ENCODE measurements at places on chromosomes 1 and 21.
A peak's percentile ranks its signal among the peaks of the same experiment; 100 is the strongest.

DNA sequence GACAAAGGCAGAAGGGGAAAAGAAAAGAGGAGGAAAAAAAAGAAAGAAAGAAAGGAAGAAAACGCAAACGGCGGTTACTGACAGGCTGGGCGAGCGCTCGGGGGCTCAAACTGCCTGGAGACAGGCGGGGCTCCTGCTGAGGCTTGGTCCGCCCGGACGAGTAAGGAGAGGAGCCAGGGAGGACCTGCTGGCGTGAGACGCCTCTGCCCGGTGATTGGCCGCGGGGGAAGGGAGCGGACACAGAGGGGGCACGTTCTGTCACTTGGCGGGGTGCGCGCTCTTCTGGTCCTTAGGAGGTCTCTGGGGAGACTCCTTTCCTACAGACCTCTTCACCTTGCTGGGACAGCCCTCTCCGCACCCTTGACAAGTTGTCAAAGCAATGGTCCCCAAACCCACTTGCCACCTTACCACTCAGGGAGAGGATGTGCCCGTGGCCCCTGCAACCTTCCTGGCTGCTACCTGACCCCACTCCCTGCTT, 791 bp upstream of the PIK3R3 start:
- DNase-seq = no peak

DNA sequence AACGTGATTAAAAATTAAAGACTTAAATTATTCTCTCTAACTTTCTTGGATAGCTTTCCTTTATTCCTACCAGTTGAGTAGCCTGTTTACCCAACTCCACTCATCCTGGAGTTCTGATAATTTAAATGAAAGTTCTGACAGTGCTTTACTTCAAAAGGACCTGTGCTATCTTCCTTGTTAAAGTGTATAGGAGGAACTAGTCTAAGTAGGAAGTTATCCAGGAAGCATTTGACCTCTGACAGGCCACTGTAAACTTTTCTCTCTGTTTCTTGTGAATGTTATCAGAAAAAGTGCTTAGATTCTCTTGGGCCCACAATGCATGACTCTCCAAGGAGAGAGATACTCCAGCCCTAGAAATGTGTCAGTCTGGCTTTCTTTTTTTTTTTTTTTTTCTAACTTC, 9.2 kb downstream of the UAP1 start:
- no peak for DNase-seq

- no peak for DNase-seq
Measured at GRCh38 chr1:160552425-160552824, 26.9 kb downstream of the CD84 start.

DNA sequence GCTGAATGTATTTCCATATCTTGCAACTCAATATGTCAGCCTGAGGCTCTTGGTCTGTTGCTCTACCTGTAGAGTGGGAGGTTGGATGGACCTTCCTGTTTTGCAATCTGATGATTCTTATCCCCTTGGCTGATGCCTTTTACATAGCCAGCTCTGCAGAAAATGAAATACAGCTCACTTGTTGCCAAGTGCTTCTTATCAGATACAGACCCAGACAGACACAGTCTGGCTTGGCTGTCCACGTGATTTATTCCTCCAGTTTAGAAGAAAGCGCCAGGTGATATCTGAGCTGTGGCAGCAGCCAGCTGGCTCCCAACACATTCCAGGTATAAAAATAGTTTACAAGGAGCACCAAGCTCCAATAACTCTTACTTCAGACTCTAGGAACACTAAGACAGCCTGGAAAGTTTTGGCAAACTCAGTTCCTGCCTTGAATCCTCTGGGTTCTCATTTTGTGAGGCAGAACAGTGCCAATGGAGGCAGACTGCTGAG, 479.2 kb upstream of the USP24 start:
- DNase-seq = peak; percentile 88

- DNase-seq = no peak
Measured at GRCh38 chr1:1596493-1597274, 3.3 kb downstream of the FNDC10 start.

GRCh38 chr1:91744953-91745639, 140.9 kb downstream of the TGFBR3 start:
- DNase-seq = no peak

DNA sequence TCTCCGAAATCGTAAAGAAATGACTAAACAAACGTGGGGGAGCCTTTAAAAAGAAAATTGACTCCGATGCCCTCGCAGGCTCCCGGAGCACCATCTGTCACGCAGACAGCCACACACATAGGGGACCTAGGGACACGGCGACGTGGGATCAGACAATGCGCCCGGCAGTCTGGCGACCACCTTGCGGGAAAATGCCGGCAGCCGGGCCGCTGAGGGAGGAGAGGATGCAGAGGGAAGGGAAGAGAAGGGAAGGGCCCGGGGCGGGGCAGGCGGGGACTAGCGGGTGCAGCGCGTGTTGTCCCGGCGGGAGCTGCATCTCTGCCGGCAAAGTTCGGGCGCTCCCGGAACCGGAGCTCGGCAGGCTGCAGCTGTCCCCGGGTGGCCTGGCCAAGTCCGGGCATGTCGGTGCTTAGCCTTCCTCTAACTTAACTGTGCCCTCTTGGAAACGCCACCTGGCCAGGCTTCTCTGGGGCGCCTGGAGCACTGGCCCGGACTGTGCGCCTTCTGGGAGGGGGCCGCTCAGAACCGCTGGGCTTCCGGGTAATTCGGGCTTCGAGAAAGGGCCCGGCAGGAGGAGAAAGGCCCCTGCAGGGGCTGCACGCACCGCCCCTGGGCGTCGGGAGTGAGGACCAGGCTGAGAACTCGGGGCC, 1.8 kb downstream of the NHLH2 start:
- DNase-seq = peak; percentile 68

GRCh38 chr1:52055066-52055865, at the start of gene TXNDC12:
Gene TXNDC12 (minus strand): TSS chr1:52055191. CDS start chr1:52055096, 95 bp downstream.
- peak; percentile 97 for DNase-seq

DNA sequence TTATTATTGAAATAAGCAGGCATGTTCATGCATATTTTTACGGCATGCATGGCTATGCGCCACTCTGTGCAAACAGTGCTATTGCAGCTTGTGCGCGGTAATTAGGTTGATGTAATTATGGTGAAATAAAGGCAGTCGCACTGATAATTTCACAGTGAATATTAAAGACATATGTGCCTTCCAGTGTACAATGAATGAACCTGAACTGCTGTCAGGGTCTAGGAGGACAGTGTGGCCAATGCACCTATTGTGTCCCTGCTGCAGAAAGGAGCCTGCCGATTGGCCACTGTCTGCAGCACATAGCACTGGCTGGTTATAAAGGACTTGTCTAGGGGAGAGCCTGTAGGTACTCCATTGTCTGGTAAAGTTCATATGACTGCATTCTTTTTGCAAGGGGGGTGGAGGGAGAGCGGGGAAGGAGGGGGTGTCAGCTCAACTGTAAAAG, 340.4 kb downstream of the USP25 start:
- peak; percentile 96 for DNase-seq

DNA sequence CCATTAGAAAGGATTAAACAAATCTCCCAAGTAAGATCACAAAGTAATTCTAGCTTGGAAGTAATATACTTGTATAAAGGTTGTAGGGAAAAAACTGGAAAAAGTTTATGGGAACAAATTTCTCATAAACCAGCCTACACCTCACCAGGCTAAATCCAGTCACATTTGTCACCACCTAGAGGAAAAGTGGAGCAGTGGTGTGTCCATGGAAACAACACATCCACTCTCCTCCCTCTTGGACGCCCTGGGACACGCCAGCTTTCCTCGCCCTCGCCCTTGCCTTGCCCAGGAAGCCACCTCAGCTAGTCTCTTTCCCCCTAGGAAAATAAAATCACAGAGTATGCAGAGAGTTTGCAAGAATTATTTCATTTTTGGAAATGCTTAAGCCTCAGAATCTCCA, 2.2 kb downstream of the PALMD start:
- DNase-seq = peak; percentile 33

DNA sequence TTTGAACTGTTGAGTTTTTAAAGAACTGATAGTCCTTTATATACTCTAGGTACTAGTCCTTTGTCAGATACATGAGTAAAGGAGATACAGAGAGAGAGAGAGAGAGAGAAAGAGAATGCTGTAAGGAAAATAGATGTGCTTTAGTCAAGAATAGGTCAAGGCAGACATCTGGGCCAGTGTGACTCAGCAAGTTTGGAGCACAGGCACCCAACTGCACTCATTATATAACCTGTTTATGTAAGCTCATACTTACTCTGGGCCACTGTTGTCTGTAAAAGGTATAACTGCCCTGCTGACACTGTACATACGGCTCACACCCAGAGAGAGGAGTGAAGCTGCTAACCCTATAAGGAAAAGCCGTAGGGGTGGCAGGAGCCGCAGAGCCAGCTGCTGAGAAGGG, 32.2 kb upstream of the AKT3 start:
- no peak for DNase-seq

DNA sequence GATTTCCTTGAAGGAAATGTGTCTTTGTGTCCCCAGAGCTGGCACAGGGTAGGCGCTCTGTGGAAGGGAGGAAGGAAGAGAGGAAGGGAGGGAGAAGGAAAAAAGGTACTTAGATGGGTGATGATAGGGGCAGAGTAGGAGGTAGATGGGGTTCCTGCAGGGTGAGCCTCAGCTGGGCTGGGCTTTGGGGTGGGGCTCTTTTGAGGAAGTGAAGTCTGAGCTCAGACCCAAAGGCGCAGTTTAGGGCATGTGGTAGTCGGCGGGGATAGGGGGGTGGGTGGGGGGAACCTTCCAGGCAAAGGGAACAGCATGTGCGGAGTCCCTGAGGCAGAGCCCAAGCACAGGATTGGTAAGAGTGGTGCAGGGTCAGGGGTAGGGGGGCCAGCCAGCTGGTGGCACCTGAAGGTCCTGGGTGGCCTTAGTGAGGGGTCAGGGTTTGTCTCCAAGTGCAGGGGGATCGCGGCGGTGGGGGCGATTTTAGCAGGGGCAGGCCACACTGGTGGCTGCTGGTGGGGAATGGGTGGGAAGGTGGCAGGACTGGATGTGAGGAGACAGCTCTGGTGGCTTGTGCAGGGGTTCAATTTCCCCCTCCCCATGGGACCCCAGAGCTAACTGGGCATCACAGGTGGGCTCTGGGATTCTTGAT, 8.4 kb upstream of the HTR6 start:
- no peak for DNase-seq

DNA sequence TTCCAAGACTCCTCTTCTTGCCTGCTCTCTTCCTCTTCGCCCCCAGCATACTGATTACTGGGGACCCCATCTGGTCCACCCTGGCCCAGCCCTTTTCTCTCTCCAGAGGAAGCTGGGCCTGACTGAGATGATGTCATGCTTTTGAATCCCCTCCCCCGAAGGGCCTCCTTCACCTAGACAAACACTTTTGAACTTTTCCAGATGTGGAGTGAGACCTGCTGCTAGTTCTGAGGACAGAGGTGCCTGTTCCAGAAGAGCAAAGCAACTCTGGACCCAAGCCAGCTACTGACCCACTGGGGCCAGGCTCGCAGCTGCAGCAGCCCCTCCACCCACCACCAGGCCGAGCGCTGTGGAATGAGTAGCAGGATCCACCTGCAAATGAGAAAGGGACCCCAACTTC, 8.4 kb downstream of the CD34 start:
- no peak for DNase-seq

DNA sequence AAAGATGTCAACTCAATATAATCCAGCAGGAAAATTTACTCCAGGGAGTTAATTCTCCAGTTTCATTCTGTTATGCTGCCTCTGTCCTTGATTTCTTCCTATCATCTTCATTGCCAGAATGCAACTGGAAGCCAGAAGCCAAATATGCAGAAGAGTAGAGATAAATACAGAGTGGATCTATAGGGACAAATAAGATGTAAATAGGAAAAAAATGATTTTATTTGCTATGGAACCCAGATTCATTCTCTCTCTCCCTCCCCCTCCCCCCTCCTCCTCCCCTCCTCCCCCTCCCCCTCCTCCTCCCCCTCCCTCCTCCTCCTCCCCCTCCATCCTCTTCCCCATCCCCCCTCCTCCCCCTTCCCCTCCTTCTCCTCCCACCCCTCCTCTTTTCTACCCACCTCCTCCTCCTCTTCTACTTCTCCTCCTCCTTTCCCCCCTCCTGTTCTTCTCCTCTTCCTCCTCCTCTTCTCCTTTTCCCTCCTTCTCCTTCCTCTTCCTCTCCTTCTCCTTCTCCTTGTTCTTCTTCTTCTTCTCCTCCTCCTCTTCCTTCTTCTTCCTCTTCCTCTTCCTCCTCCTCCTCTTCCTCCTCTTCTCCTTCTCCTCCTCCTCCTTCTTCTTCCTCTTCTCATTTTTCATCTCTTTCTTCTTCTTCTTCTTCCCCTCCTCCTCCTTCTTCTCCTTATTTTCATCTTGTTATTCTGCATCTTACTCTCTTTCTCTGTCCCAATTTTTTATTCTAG, 306.4 kb downstream of the NUF2 start:
- DNase-seq = no peak

DNA sequence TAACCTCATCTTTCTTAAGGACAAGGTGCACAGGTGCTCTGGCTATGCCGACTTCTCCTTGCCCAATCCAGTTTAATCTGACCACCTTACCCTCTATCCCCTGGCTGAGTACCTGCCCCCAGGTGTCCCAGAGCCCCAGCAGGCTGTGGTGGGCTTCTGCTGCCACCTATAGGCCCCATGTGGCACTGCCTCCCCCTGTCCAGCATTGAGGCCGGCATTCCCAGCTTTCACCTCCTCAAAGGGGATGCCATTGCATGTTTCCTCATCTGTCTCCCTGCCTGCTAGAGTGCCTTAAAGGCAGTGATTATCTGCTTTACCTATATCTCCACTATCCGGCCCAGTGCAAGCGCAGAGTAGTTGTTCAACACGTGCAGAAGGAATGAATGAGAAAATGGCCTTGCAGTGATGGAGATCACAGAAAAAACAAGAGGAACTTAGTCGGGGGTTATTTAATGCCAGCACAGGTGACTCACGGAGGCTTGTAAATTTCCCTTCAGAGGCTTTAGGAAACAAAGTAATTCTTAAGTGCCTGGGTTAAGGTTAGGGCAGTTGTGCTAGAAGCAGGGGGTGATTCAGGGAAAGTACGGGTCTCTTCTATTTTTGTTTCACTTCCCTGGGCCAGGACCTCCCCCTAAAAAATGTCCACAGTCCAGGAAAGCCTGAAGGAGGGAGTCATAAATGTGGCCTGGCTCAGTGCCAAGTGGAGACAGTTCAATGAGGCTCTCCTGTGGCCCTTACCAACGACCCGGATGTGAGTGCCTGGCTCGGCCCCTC, 131.8 kb upstream of the NGF start:
- DNase-seq = no peak

- DNase-seq = no peak
Measured at GRCh38 chr1:22983944-22984343, 11.3 kb upstream of the LACTBL1 start.

- no peak for DNase-seq
Measured at GRCh38 chr1:228740543-228741317, 5.5 kb downstream of the RHOU start.

All from G401 (cell line).